Activated T-cell treated with anti-CD3 and anti-CD28 coated beads for 48 hours (primary cell): ENCODE measurements at places on chromosomes 7 and 10.

- no peak for DNase-seq
Measured at GRCh38 chr7:96837593-96837992, 127.9 kb upstream of the SEM1 start.

- DNase-seq, result no peak
Measured at GRCh38 chr7:94621120-94621519, 34.8 kb downstream of the SGCE start.

GRCh38 chr7:114628362-114628761 lies 213.7 kb downstream of the FOXP2 start:
- DNase-seq, result no peak

GRCh38 chr7:30159698-30160143 lies 24.9 kb downstream of the MTURN start:
- no peak for DNase-seq

- no peak for DNase-seq
Measured at GRCh38 chr10:51696251-51696650, 3.1 kb downstream of the CSTF2T start.
